Naive thymus-derived CD8-positive, alpha-beta T cell (primary cell): ENCODE measurements at places on chromosomes 2 and 18.

DNA sequence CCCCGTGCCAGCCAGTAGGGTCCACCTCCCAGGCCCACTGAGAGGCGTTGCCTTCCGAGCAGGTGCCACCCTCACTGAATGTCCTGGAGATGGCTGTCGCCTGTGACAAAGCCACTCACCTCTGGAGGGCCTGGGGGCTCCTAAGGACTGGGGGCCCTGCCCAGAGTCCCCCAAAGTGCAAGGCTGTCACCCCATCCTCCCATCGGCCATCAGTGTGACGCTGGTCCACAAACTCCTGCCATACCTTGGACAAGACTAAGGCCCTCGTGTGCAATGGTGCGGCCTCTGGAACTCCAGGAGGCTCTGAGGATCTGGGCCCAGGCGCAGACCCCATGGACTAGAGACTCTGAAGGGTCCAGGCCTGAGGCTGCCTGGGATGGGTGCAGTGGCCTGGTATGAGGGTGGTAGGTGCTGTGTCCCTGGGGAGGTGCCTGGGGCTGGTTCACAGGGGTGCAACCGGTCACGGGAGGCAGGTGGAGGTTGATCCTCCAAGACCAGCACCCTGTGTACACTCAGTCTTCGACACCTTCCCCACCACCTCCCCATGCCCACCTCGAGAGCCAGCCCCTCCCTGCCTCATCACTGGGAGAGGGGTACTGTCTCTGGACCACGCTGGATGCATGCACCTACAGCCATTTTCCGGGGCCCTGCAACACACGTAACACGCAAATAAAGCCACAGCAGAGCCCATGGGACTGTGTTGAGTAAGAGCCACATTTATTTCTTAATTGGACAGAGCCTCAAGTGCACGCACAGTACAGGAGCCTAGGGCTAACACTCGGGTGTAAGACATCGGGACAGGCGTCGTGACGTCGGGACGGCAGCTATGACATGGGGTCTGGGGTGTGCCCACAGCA lies 21.6 kb downstream of the AQP12A start:
- no peak for DNase-seq

DNA sequence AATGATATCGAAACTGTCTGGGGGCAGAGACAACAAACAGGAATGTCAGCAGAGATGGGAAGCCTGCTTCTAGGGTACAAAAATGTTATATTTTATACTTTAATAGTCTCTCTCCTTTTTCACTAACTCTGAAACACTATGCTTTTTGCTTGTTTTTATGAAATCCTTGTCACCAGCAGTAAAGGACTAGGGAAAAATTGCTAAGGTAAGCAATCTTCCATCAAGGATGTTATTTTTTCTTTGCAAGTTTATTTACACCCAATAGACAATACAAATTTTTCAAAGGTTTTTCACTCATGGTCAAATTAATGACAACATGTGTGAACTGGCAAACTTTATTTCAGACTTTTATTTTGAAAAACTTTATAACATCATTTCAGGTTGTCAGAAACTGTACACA lies 1465.9 kb upstream of the NXPH2 start:
- no peak for DNase-seq

DNA sequence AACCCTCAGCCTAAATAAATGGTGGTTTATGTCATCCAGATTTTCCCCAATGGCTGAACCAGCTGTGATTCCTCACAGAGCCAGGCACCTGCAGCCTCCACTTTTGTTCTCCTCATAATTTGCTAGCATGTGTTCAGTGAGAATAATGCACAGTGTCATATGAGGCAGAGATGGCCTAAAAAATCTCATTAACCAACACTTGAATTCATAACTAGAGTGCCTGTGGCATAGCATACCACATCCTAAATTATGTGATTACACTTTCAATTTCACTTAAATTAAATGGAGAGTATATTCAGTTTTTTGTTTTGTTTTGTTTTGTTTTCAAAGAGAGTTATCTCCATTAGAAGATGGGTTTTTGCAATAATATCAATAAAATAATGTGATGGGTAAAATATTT lies 488.0 kb downstream of the CBLN2 start:
- DNase-seq, result no peak

- no peak for DNase-seq
Observed at GRCh38 chr2:31998731-31999383, 12.0 kb downstream of the MEMO1 start.

DNA sequence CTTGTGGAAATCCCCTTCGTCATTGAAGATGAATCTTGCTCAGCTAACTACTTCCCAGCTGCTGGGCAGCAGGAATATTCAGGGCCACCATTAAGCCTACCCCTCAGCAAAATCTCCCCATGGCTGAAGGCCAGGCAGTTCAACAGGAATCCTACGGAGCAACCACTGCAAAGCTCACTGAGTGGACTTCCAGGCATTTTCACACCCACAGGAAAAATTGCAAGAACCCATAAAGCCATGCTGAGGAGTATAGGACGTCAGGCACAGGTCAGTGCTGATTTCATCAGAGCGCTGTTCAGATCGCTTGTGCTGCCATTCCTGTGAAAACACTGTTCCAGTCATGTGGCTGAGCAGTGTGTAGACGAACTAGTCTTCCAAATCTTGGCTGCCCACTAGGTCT lies 134.8 kb upstream of the TACR1 start:
- no peak for DNase-seq

DNA sequence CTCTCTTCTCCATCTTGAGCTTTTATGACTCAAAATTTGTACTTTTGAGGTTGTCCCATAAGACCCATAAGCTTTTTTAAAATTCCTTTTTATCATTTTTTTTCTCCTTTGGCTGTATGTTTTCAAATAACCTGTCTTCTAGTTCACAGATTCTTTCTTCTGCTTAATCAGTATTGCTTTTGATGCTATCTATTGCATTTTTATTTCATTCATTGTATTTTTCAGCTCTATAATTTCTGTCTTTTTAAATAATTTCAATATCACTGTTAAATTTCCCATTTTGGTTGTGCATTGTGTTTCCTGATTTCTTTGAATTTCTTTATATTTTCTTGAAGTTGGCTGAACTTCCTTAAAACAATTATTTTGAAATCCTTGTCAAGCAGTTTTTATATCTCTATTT lies 4.8 kb upstream of the XDH start:
- DNase-seq, result no peak

- no peak for DNase-seq
Observed at GRCh38 chr2:19754907-19755306, 146.9 kb downstream of the TTC32 start.

GRCh38 chr2:85750587-85751575 lies 2.9 kb upstream of the ATOH8 start:
- peak; percentile 48 for DNase-seq

DNA sequence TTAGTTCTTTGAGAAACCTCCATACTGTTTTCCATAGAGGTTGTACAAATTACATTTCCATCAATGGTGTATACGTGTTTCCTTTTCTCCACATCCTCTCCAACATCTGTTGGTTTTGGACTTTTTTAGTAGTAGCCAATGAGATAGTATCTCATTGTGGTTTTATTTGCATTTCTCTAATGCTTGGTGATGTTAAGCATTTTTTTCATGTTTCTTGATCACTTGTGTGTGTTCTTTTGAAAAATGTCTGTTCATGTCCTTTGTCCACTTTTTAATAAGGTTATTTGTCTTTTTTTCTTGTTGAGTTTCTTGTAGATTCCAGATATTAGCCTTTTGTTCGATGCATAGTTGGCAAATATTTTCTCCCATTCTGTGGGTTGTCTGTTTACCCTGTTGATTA lies 392.3 kb upstream of the ZEB2 start:
- no peak for DNase-seq

- no peak for DNase-seq
Observed at GRCh38 chr2:240584486-240585031, 2.0 kb upstream of the CAPN10 start.
